Thoracic aorta (tissue), 2 donors: ENCODE measurements at places on chromosomes 7 and 10.

- DNase-seq, result no peak
These were observed 18.1 kb downstream of the CEP55 start for GRCh38 chr10:93514521-93514920.

- no peak for DNase-seq
These were observed 50.5 kb upstream of the GPR141 start for GRCh38 chr7:37633048-37633447.

GRCh38 chr7:36591636-36592035, 132.7 kb downstream of the AOAH start:
- DNase-seq, result no peak

GRCh38 chr10:24882047-24882698, 70.2 kb downstream of the PRTFDC1 start:
- no peak for DNase-seq

- no peak for DNase-seq
These were observed 235.9 kb downstream of the COBL start for GRCh38 chr7:51080622-51081269.

GRCh38 chr10:120456143-120456625, 843 bp upstream of the PLPP4 start:
- DNase-seq, result no peak

DNA sequence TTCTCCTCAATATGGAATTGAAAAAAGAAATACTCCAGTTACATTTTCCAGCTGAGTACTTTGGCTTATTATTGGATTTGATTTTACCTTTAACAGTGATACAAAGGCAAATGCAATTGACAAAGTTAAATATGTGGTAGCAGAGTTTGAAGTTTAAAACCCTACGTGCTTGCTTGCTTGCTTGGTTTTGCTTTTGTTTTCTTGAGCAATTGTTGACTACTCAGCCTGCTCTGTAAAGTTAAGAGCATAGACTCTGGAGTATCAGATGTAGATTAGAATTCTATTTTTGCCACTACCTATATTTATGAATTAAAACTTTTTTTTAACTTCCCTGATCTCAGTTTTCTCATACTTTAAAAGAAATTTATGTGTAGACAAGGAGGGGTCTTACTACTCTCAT, 51.4 kb downstream of the PCDH15 start:
- DNase-seq, result no peak

GRCh38 chr7:140219672-140220524, 43.1 kb upstream of the KDM7A start:
- DNase-seq, result no peak

DNA sequence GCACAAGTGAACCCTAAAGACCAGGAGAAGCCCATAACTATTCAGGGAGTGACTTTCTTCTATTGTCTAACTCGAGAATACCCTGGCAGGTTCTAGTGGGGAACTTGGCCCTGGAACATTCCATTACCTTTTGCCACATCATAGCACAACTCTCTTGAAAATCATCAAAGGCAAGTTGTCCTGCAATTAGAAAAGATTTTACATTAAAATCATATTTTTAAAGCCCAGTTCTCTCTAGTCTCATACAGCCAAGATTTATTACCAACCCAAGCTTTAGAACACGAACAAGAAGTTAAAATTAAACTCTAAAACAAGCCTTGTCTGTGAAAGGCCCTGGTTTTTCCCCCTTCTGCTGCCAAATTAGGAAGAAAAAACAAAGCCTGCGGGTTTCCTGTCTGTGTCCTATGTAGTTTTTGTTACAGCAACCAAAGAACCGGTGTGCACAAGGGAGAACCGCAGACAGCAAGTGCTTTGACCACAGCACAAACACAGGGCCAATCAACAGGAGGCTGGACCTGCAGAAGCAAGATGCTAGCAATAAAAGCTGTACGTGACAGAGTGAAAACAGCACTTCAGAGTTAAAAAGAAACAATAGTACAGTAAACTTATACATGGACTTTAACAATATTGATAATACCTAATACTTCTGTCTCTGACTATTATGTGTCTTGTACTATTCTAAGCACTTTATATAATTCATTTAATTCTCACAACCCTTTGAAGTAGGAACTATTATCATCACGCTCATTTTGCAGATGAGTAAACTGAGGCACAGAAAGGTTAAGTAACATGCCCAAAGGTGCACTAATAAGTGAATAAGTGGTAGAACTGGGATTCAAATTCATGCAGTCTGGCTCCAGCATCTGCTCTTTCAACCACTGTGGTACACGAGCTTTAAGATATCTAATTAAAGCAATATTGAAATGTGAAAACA, 65.8 kb downstream of the STK17A start:
- no peak for DNase-seq

DNA sequence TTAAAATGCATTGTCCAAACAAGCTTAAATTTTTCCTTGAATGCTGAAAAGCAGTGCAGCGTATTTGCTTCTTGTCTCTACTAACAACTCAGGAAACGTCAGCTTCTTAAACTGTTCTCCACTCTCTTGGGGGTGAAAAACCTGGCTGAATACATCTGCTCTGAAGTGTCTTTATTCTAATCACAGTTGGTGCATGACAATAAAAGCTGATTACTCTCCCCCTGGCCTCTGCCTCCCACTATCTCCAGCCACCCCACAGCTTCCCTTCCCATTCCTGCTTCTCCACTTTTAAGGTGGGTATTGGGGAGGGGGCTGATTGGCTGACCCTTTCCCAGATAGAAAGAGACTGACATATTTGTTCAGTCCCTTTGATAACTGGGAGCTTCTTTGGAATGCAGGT, 456.0 kb downstream of the SORCS1 start:
- no peak for DNase-seq

- DNase-seq, result no peak
These were observed 30.0 kb downstream of the GLUD1 start for GRCh38 chr10:87064651-87065050.

DNA sequence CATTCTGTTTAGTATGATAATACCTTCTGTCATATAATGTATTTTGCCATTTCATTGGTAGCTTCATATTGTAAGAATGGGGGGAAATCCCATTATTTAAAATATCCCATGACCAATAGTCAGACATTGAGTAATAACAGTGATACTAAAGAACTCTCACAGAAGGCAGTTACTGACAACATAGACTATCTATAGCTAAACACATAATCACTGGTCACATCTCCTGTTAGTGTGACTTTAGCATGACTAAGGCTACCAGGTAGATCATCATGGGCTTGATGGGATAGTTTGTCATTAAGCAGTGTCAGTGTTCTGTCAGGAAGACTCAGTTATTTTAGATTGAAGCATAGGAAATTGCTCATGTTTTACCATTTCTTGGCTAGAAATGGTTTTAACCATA, 16.4 kb downstream of the OPN1SW start:
- DNase-seq, result no peak

DNA sequence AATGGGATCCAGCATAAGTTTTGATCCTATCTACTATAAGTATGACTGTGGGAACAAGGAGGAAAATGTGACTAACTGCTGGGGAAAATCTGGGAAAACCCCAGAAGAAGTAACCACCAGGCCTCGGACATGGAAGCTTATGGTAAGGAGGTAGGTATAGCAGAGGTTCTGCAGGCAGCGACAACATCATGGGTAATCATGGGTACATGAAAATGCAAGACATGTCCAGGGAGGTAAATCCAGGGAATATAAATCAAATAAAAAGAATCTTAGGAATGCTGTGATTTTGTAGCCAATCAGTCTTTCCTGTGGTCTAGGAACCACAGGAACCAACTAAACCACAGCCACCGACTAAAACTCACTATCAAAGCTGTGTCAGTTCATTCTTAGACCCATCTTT, 168.3 kb upstream of the NPY start:
- DNase-seq, result no peak

GRCh38 chr10:89419548-89419947, 5.2 kb downstream of the IFIT5 start:
- no peak for DNase-seq

- no peak for DNase-seq
These were observed 53.4 kb downstream of the CFAP58 start for GRCh38 chr10:104406715-104407650.

DNA sequence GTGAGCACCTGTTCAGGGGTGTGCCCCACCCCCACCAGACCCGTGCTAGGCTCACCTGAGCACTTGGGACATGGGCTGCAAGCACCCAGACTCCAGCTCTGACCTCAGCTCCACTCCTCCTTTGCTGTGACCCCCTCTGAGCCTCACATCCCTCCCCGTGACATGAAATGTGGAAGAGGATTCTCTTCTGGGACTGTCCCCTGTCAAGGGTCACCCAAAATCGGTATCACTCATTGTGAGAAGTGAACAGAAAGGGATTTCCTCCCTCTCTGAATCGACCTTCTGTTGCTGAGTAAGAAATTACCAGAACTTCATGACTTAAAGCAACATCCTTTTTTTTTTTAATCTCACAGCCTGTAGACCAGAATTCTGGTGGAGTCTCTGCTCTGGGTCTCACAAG, 6.2 kb upstream of the CHST15 start:
- no peak for DNase-seq

GRCh38 chr10:18737841-18738240, 78.6 kb downstream of the ARL5B start:
- no peak for DNase-seq

GRCh38 chr10:70856454-70856853, 31.9 kb downstream of the PCBD1 start:
- no peak for DNase-seq

DNA sequence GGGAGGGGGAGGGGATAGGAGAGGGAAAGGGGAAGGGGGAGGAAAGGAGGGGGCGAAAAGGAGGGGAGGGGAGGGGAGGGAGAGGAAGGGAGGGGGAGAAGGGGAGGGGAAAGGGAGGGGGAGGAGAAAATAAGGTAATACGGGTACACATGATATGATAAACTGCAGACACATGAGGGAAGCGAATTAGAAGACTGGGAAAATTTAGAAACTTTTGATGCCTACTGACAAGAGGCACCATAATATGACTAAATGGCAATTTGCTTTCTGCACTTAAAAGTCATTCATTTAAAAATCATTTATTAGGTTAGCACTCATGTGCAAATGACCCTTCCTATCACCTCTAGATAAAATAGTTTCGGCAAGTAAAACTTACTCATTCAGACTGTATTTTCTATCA, 73.6 kb downstream of the ARHGAP12 start:
- no peak for DNase-seq

- no peak for DNase-seq
These were observed 55.3 kb downstream of the ADCYAP1R1 start for GRCh38 chr7:31107106-31108090.

- no peak for DNase-seq
These were observed 1.5 kb downstream of the FAM131B start for GRCh38 chr7:143360788-143361551.

DNA sequence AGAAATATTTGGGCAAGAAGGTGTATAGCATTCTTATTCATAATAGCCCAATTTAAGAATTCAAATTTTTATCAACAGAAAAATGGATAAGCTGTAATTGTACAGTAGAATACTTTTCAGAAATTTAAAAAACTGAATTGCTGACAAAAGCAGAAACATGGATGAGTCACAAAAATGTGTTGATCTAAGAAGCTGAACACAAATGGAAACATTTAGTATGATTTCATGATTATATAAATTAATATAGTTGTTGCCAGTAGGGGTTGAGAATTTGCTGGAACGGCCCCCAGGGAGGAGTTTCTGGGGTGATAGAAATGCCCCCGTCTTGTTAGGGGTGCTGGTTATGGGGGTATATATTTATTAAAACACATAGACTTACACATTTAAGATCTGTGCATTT, 179.1 kb downstream of the KLF6 start:
- no peak for DNase-seq

GRCh38 chr7:100568896-100569844, 4.5 kb downstream of the SAP25 start:
- no peak for DNase-seq

- DNase-seq, result no peak
These were observed 728.5 kb downstream of the TNS3 start for GRCh38 chr7:46853451-46853850.

GRCh38 chr7:43590862-43591557, 8.1 kb downstream of the STK17A start:
- DNase-seq, result no peak

DNA sequence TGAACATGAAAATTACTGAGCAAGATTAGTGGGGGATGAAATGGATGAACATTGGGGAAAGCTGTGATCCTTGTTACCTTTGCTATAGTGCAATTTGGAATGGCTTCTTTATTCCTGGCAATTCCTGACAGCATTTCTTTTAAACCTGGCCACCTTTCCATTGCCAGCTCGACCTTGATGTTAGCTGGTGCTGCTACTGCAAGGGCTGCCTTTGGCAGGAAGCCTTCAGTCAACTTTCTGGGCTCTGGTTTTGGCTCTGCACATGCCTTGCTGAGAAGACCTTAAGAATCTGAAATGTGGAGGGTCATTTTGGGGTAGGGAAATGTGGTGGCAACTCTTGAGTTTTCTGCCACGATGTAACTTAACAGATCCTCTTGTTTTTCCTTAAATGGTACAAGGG, 64.7 kb downstream of the KAT6B start:
- DNase-seq, result no peak

DNA sequence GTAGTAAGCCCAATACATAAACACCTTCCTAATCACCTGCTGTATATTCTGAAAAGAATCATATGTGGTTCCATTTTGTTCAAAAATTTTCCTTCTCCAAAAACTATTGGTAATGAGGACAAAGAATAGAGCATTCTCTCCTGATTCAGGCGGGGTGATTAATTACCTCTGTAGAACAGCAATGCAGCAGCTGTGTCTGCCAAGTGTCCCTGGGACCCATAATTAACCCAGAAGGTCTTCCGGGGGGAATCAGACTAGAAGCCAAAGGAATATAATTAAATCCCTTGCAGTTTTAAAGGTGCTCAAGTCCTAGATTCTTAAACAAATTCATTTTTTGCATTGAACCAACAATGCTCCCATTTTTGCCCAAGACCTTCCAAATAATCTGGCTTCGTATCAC, 60.3 kb upstream of the ABLIM1 start:
- DNase-seq, result no peak

- no peak for DNase-seq
These were observed at the start of gene SLC16A9 for GRCh38 chr10:59709395-59710125. SLC16A9 (minus strand) TSS chr10:59709850; CDS start chr10:59684291, 25,559 bp downstream.

- no peak for DNase-seq
These were observed 533.5 kb downstream of the PTPRN2 start for GRCh38 chr7:158054081-158054480.

DNA sequence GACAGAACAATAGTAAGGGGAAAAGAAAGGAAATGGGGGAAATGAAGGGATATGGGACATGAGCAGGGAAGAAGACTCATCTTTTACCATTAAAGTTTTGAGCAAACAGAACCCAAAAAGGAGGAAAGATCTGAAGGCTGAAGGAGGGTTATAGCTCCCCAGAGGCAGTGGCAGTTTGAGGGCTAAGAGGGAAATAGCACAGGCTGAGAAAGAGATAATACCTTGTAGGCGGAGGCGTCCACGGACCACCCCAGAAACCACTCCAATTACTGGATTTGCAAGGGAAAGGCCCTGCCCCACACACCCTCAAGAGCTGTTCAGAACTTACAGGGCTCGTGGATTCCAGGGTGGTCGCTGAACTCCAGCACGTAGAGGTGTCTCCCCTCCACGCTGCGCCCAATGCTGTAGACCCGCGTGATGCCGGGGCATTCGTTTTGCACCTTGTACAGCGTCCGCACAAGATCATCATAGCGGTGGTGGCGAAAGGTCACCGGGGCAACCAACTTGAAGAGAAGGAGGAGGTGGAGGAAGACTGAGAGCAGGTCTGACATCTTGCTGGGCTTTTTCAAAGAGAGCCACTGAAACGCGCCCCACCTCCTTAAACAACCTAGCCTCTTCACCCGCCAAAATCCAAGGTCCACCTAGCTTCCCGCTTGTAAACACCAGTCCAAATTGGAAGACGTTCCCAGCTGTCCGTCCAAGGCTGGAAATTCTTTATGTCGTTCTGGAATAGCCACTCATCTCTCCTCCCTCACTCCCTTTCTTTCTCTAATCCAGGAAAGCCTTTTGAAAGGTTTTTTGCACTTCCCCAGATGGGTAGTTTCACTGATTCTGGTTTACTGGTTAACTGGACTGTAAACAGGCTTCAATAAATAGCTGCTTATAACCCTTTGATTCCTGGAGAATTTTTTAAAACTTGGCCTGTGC, at the start of gene CPN1:
TSS of gene CPN1 (minus strand) at position 795 of the 927 bp plus-strand sequence. CDS start at position 551, 244 bp downstream.
- no peak for DNase-seq
